Umbilical cord (tissue), 2 donors: ENCODE measurements at places on chromosomes 6 and 20.

DNA sequence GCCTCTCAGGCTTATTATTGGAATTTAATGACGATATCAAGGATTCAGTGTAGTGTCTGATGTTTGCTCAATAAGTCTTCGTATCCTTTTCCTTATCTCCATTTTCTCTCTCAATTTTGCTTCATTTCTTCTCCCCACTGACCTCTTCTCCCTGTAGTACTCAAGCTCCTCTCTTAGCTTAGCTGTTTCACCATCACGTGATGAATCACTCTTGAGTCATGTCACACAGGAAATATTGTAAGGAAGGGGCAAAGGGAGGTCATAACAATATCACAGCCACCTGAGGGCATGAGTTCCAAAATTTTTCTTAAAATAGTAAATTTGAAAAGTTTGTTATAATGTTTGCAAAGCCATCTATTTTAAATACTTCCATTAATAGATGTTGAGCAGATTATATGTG lies 392.2 kb upstream of the MARCKS start:
- no peak for DNase-seq

GRCh38 chr6:54112151-54112650 lies 958 bp downstream of the MLIP start:
- peak; percentile 42 for DNase-seq

- no peak for DNase-seq
These were observed 84.6 kb upstream of the ZNF322 start for GRCh38 chr6:26743941-26744699.

DNA sequence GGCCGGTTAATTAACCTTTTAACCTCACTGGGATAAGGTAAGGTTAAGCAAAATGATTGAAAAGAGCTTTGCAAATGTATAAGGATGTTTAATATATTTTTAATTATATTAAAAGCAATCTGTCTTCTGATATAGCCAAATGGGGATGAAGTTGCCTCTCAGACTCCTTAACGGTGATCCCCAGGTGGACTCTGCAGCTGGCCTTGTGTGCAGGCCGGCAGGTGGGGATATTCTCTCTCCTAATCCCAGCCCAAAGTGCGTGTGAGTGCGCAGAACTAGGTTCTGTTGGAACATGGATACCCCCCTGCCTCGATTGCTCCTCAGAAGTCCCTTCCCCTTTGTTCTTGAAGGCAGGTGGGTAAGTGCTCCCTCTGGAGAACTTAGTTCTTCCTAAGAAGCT lies 100.0 kb downstream of the NDUFAF5 start:
- DNase-seq, result no peak

DNA sequence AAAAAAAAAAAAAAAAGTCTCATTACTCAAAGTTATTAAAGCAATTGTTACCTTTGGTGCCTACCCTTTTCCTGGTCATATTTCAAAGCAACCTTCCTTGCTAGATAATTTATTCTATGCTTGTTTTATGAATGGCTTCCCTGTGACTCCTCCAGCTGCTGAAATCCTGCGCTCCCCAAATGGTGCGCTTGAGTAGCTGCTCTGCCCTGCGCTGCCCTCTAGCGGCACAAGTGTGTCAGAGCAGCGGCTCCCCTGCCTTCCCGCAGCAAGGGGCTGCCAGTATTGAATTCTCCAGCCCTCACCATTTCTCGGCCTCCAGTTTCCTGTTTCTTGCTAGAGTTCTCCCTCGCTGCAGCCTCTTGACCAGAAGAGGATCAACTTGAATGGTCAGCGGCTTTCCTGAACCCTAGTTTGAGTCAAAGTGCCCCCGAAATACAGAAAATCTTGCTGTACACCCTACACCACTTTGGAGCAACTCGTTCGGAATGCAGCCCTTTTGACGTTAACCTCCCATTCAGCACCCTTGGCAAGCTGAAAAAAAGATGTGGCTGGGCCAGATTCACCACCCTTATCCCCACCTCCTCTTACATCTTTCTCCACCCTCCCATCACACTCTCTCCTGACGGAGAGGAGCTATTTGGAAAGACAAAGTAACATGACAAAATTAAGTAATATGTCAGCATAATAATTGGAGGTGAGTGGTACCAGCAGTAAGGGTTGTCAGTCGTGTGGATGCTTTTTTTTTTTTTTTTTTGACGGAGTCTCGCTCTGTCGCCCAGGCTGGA lies 60.4 kb upstream of the KLHL31 start:
- DNase-seq, result peak; percentile 63

DNA sequence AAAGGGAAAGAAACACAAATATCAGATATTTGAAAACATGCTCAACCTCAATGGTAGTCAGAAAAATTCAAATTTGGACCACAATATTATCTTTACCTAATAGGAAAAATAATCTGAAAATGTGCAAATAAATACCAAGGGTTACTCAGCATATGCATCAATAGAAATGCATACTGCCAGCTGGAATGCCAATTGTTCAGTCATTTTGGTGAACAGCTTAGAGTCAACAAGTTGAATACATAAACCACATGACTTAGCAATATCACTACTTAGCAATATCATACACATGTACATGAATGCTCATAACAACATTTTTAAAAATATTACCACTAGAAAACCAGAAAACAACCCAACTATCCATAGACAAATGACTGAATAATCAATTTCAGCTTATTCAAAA lies 212.7 kb downstream of the PTPRK start:
- DNase-seq, result no peak

- no peak for DNase-seq
These were observed 83.7 kb downstream of the TMEM242 start for GRCh38 chr6:157239671-157240058.

DNA sequence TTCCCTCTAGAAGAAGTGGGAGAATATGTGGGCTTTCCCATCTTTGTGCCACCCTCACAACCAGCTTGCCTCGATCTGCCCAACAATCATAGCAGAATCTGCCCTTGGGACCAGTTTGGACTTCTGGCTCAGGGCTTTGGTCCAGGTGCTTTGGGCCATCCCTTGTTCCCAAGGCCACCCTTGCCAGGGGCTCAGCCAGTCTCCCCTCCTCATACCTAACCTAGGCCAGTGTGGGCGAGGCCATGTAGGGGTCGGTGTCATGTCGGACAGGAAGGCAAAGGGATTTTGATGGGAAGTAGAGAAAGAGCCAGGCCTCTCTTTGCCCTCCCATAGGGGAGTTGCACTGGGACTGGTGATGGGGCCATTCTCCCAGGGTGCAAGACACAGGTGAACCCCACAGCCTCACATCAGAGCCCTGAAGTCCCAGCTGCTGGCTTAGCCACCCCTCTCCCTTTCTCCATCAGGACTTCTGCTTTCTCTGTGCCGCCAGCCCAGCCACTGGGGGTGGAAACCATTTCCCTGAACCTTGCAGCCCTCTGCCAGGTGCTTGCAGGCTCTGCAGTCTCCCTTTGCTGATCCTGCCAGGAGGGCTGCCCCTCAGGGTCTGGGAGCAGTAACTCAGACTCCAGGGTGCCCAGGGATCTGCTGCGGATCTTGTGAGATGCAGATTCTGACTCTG lies 60.7 kb downstream of the SLC24A3 start:
- DNase-seq, result no peak
